Tongue (tissue), 3 donors: ENCODE measurements at places on chromosomes 4 and X.
A peak's percentile ranks its signal among the peaks of the same experiment; 100 is the strongest.

DNA sequence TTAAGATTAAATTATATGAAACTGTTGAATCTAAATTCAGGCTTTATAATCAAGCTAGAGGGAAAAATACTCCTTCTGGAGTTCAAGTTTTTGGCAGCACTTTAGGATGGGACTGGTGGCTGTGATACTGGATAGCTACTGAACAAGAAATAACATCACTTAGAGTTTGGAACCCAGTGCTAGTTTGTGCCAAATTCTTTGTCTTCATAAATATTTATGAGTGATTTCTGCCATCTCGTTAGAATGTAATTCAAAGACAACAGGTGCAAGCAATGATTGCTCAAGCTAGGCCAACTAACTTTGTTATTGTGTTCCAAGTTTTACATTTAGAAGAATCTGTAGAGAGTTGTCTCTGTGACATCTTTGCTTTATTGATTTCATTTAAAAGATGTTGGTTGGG lies 417.9 kb downstream of the FAT4 start:
- DNase-seq = no peak

DNA sequence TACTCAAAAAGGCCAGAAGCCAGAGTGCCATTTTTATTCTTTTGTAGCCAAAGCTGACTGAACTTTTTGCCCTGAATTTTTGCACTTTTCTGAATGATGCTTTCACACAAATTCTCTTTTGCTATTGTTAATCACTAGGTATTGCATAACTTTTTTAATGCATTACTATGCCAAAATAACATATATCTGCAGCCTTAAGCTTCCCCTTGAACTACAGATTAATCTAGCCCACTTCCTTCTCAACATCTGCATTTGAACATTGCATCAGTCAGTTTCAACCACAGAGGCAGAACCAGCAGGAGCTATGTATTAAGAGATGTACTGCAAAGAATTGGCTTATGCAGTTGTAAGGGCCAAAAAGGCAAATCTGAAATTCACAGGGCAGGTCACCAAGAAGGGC lies 197.6 kb upstream of the GYPA start:
- no peak for DNase-seq

GRCh38 chr4:5084911-5085475 lies 33.7 kb downstream of the STK32B start:
- peak; percentile 9 for DNase-seq

DNA sequence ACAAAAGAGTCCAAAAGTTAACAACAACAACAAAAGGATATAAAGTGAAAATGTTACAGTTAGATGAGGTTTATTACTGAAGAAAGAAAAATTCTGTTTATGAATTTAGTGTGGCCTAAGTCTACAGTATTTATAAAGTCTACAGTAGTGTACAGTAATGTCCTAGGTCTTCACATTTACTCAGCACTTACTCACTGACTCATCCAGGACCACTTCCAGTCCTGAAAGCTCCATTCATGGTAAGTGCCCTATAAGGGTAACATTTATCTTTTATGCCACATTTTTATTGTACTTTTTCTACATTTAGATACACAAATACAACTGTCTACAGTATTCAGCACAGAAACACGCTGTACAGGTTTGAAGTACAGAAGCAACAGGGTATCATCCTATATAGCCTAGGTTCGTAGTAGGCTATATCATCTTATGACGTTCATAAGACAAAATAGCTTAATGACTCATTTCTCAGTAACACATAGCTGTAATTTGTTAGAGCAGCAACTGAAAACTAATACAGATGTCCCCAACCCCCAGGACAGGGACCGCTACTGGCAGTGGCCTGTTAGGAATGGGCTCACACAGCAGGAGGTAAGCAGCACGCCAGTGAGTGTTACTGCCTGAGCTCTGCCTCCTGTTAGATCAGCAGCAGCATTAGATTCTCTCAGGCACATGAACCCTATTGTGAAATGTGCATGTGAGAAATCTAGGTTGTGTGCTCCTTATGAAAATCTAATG lies 61.3 kb downstream of the CENPC start:
- no peak for DNase-seq

GRCh38 chr4:148444296-148445070 lies 2.3 kb upstream of the NR3C2 start:
- DNase-seq = peak; percentile 61

GRCh38 chr4:185599553-185600243 lies 64.4 kb upstream of the PDLIM3 start:
- peak; percentile 44 for DNase-seq

- DNase-seq = peak; percentile 72
Observed at GRCh38 chrX:10156199-10157031, at the start of gene CLCN4. CLCN4 (plus strand) TSS chrX:10156975; CDS start chrX:10185033, 28,058 bp downstream.

- no peak for DNase-seq
Observed at GRCh38 chrX:20171887-20172286, 30.2 kb upstream of the EIF1AX start.

DNA sequence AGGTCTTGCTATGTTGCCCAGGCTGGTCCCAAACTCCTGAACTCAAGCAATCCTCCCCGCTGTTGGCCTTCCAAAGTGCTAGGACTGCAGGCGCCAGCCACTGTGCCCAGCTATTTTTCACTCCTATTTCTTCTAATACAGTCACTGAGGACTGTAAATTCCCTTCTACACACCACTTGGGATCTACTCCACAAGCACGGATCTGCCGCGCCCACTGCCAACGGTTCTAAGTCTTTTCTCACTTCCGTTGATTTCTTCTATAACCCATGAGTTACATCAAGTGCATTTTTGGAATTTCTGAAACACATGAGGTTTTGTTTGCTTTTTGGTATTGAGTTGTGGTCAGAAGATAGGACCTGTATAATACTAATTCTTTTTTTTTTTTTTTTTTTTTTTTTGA lies 48.6 kb downstream of the FAM53A start:
- no peak for DNase-seq

DNA sequence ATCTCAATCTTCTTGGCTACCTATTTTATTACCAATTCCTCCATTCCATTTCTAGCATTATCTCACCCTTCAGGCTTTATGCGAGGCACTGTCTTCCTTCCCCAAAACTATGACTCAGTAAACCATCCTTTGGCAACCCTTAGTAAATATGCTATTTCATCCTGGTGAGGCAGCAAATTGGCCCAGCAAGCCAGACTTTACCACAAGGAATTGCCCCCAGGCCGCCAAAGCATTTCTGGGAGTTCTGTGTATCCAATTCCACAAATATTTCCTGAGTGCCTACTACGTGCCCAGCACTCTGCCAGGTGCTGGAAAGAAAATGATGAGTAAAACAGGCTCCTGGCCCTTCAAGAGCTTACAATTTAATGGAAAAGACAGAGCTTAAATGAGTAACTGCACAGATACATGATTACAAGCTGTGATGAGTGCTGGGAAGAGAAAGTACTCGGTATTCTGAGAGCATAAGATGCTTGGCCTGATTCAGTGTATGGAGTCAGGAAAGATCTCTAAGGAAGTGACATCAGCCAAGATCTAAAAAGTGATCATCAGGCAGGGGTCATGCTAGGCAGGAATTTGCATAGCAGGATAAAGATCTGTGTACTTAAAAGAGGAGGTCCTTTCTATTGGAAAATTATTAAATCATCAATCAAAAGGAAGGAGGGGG lies 193.8 kb downstream of the ADAMTS3 start:
- no peak for DNase-seq

GRCh38 chr4:156971676-156972378 lies at the start of gene PDGFC:
PDGFC (minus strand) TSS chr4:156971799; CDS start chr4:156970903, 896 bp downstream.
- DNase-seq = peak; percentile 84

- no peak for DNase-seq
Observed at GRCh38 chr4:3660928-3661515, 105.2 kb upstream of the ADRA2C start.

- DNase-seq = no peak
Observed at GRCh38 chr4:10879411-10880110, 195.0 kb upstream of the CLNK start.

DNA sequence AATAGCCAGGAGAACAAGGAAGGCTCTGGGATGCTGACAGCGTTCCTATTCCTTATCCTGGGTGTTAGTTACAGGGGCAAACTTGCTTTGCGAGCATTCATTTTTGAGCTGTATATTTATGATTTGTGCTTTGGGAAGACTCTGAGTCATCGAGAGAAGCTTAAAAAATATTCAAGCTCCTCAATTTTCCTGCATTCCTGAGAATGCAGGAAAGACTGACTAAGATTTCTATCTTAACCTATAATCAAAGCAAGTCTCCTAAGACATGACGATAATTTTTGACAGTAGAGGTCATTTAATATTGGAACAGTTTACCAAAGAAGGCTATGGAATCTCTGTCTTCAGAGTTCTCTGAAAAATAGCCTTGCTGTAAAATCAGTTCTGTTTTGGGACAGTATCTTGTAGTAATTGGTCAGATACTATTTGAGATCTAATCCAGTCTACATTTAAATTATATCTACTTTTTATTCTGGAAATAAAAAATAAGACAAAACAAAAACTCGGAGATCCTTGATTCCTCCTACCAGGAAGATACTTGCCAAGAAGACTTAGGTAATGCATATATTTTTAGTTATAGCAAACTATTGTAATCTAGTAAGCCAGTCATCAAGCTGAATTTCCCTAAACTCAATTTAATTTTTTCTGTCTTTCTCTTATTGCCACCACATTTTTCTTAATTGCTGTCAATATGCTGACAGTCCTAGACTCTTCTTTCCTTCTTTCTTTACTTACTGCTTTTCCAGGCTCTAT lies 31.7 kb downstream of the BBS12 start:
- DNase-seq = no peak

- no peak for DNase-seq
Observed at GRCh38 chr4:100827756-100828155, 309.9 kb upstream of the EMCN start.

DNA sequence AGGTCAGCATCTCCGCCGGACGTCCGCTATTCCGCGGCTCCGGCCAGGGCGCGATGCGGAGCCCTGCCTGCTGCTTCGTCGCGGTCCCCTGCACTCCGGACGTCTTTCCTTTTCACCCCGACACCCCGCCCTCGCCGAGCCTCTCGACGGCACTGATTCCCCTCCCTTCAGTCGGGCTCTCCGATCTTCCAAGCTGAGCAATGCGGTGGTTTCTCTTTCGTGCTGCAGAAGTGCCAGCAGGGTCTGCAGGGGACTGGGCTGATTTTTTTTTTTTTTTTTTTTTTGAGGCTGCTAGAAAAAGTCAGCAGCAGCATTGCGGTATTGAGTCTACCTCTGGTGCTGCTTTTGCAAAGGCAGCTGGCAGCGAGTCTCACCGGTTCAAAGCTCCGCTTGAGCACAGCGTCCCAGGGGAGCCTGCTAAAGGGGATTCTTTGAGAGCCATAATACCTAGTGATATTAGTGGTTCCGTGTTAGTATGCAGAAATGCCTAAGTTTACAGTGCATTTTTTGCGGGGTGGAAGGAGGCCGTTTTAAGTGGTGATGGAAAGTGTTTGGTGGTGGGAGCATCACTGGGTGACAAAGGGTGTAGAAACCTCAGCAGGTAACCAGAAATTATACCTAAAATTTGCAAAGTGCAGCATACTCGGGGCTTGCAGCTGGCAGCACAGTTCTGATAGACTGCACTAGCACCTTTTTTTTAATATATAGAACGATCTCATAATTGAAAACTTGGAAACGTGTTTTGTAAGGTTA lies 969 bp downstream of the STIM2 start:
- DNase-seq = peak; percentile 87

DNA sequence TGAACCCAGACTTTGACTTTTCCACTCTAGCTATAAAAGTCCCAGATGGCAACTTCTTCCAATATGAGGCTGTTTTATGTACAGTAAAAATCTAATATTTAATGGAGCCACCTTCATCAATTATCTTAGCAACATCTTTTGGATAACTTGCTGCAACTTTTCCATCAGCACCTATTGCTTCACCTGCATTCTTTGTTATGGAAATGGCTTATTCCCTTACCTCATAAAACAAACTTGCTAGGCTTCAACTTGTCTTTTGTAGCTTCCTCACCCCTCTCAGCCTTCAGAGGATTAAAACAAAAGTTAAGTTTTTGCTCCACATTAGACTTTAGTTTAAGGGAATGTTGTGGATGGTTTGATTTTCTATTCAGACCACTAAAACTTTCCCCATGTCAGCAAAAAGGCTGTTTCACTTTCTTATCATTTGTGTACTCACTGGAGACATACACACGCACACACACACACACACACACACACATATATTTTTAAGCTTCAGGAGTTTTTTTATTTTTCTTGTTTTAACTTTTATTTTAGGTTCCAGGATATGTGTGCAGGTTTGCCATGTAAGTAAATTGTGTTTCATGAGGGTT lies 1296.1 kb upstream of the PABPC4L start:
- DNase-seq = peak; percentile 13

DNA sequence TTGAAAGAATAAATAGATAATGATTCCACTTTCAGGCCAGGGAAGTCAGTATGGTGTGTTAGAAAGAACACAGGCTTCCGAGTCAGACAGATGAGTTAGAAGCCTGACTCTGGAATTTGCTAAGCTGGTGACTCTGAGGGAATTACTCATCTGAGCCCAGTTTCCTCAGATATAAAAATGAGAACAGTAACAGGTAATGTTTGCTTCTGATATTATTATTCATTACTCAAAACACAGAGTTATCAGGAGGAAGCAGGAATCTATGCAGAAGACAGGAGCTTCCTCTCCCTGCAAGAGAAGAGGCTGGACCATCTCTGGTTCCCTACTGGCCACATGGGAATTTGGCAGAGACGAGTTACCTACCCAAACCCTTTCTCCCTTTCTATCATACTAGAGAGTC lies 163.1 kb downstream of the EVC2 start:
- no peak for DNase-seq

DNA sequence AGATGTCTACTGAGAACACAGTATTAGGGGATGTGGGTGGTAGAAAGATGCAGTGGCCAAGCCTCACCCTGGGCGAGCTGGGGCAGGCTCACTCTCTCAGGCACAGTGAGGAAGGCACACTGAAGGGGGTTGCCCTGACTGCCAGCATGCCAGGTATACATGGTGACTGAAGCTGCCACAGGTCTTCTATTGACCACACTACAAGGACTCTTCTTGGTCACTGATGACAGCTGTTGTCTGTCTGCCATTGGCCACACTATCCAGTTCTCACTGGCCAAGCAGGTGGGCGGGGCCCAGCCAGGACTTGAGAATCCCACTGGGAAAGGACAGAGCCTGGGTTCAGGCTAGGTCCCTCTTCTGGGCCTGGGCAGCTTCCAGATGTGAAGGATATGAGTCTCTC lies 39.7 kb upstream of the TBC1D14 start:
- peak; percentile 18 for DNase-seq

DNA sequence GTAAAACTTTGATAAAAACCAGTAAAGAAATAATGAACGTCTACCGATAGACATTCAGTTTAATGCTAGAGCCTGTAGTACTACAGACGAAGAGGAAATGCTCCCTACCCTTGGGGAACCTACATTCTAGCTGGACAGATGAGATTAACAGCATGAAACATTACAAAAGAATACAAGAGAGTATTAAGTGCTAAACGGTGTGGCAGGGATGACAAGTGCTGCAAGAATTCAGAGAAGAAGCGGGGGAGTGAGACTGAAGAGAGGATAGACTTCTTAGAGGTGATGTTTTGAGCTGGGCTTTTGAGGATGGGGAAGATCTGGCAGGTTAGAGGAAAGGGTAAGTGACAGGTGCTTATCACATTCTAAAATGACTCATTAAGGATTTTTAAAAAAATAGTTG lies 52.6 kb upstream of the ESX1 start:
- DNase-seq = no peak
